Purkinje cell (primary cell): ENCODE measurements at places on chromosomes 2 and 18. TPM values are rescaled to one million over a fixed set of nuclear protein-coding genes. Genes with fewer than 3 reads are reported as not detected.

PROKR1 gene
- polyA plus RNA-seq = not detected in 2 replicates

AKAIN1 gene
- 425 and 444 TPM in 2 replicates for polyA plus RNA-seq

FTCDNL1 gene
- polyA plus RNA-seq = 4.8 and 5.7 TPM in 2 replicates

GYPC gene
- not detected in 2 replicates for polyA plus RNA-seq

ACTG2 gene
- polyA plus RNA-seq = not detected in 2 replicates

ZNF892 gene
- polyA plus RNA-seq = 1.2 and 2.1 TPM in 2 replicates
